ENCODE measurements at places on chromosomes 13 and 19.

- no peak for DNase-seq
Measured at GRCh38 chr13:31943591-31943990, 88.0 kb upstream of the FRY start.

DNA sequence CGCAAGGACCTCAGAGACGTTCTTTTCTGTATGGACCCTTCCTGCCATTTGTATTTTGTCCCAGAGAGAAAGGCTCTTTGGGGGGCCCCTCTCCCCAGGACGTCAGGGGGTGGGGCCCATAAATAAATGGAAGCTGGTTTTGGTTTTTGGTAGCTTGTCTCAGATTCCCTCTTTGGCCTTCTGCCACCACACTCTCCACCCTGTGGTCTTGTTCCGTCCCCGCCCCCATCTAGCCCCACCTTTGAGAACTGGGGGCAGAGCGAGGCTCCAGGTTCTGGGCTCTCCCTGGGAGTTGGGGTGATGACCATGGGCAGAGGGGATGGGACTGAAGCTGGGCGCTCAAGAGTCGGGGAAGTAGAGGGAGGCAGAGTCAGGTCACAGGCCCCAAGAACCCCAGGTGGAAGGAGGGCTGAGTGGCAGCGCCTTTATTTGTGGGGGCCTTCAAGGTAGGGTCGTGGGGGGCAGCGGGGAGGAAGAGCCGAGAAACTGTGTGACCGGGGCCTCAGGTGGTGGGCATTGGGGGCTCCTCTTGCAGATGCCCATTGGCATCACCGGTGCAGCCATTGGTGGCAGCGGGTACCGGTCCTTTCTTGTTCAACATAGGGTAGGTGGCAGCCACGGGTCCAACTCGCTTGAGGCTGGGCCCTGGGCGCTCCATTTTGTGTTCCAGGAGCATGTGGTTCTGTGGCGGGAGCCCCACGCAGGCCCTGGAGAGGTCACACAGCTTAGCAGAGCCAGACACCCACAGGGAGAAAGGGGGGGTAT is 3.3 kb downstream of the ISYNA1 start:
- no peak for DNase-seq

DNA sequence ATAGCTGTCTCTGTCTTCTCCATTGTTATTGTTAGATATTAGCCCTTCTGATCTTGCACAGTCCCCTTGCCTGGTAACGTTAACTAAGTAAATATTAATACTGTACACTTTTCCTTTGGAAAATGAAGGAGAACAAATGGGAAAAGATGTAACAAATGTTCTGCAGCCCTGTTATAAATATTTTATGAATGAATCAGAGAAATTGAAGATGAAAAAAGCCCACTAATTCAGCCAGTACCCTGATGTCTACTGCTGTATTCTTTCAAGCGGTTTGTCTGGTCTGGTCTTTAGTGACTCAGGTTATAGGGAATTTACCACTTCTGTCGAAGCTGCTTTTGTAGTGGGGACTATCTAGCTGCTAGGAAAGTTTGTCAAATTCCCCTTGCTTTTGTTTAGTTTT is 121.0 kb downstream of the COG6 start:
- no peak for DNase-seq

- DNase-seq = no peak
Measured at GRCh38 chr13:102965802-102966201, 100.4 kb downstream of the SLC10A2 start.

- DNase-seq = no peak
Measured at GRCh38 chr19:28785971-28786370, 427.0 kb downstream of the UQCRFS1 start.

DNA sequence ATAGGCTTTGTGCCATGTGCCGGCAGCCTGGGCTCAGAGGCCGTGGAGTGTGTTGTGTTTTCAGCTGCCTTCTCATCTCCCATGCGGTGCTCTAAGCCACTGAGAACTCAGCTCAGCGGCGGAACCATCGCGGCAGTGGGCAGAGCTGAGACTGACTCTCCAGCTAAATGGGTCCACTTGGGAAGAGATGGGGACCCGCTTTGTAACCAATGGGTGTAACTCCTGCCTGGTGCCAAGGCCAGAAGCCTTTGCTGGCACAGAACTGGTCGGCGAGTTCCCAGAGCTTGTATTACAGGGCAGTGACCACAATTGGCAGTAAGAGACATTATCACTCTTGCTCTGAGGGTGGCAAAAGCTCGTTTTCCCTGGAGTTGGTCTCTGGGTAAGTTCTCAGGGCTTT is 183.0 kb downstream of the STK24 start:
- no peak for DNase-seq

DNA sequence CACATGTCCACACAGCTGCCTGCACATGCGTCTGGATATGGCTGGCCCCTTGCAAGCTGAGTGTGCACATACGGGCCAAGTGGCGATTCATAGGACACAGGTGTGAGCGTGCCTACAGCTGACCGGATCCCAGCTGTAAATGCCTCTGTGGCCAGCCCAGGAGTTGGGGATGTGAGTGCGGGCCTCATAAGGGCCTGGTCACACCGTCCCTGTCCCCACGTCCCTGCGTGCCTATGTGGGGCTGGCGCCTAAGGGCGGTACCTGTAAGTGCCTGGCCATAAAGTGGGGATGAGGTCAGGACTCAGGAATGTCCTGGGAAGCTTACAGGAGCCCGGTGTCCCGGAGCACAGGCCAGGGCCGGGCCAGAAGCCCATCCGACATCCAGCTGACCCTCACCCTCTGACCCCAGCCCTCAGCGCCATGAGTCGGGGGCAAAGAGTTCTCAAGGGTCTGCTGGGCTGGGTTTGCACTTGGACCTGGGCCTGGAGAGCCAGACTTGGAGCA is 1.3 kb upstream of the ARHGAP45 start:
- DNase-seq = peak; percentile 78

DNA sequence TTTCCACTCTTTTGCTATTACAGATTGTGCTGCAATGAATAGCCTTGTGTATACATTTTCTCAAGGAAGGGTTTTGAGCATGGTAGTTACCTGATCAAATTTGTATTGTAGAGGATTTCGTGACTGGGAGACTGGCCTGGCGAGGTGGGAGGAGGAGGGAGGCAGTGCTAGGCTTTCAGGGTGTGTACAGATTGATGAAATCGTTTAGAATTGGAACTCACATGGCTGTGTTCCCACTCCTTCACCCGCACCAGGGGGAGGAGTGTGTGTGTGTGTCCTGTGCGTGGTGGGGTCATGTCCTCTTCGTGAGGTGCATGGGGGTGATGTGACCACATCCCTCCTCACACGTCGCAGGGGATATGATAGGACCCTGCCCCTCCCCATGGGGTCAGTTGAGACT is 8.3 kb downstream of the PGLYRP1 start:
- DNase-seq = no peak

DNA sequence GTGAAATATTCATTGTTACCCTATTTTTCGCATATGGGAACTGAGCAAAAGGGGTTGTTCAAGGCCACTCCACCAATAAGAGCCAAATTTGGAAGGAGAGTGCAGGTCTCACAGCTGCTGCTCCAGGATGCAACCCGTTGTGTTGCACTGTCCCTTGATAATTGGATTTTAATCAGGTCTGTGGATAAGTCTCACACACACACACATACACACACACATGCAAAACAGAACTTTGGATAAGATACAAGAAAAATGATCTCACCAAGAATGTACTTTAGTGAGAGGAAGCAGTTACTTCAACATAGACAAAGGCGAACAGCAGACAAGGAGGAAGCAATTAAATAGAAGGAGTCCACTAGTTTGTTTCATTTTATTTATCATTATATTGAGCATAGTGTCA is 127.3 kb upstream of the EDNRB start:
- no peak for DNase-seq

GRCh38 chr19:35781650-35782049 is 6.3 kb downstream of the ARHGAP33 start:
- DNase-seq = no peak

- no peak for DNase-seq
Measured at GRCh38 chr19:2059422-2060201, 8.6 kb upstream of the MKNK2 start.

- DNase-seq = no peak
Measured at GRCh38 chr13:80450386-80450785, 109.5 kb upstream of the SPRY2 start.

DNA sequence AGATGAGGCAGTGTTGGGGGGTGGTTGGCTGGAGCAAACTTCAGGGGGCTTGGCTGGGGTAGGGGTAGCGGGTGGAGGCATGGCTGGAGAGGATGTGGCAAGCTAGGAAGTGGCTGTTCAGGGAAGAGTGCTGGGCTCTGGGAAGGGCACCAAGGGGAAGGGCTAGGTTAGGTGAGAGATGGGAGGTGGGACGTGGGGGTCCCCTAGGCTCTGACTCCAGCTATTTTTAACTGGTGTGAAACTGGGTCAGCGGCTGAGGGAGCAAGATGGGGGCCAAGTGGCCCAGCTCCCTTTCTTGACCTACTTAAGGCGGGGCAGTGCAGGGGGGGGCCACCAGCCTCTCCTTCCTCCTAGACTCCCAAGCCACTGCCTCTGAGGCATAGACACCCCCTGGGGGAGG is 7.3 kb downstream of the KCNC3 start:
- DNase-seq = no peak

DNA sequence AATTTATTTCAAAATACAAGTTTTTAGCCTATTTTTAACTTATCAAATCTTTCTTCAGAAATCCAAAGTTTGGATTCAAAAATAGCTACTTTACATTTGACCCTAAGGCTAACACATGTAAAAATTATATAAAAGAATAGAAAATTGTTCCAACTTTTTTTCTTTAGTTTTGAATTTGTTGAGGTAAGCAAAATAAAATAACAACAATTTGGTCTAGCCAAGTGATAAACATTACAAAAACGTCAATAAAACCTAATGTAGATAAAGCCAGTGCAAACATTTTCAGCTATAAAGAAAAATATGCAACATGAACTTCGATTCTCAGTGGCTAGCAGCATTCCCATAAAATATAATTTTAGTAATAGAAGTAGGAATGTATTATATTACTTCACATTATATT is 400.3 kb downstream of the PCDH9 start:
- no peak for DNase-seq

- no peak for DNase-seq
Measured at GRCh38 chr19:660793-661426, 2.1 kb downstream of the RNF126 start.

DNA sequence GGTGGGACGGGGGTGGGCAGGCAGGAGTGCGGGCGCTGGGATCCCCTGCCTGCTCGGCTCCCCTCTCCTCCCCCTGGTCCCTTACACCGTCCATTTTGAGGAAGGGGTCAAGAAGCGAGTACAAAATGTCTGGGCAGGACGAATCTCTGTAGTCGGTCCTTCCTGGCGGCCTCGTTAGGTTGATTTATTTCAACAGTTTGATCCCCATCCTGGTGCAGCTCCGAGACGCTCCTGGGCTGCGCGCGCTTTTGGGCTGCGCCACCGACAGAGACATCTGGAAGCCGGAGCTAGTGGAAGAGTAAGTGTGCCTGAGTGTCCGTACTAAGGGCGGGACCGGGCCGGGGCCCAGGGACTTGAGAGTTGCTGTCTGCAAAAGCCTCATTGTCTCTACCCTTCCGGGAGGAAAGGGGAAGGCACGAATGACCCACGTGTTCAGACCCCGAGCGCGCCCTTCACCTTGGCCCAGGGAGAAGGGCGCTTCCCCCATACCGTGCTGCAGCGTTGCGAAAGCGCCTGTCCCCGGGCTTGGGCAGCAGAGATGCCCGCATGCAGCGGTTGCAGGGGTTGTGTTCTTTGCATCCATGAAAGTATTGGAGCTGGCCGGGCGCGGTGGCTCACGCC is 1.8 kb downstream of the ZNF114 start:
- peak; percentile 3 for DNase-seq

DNA sequence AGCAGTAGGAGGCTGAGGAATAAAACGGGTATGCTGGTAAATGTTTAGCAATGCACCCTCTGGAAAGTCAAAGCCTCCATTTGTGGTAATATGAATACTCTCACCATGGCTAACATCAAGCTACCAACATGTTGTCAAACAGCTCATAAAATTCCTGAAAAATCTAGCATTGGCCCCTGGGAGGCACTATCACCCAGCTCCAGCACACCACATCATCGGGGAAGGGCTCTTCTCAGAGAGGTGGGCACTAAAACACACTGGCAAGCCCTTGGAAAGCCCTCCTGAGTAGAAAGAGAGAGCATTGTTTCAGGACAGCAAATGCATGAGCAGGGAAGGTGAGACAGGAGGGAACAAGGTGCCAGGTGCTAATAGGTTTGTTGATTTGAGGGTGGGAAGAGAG is 53.9 kb upstream of the FLT1 start:
- no peak for DNase-seq

GRCh38 chr13:25585000-25585399 is 213.2 kb downstream of the ATP8A2 start:
- no peak for DNase-seq

GRCh38 chr13:54394085-54394700 is 1365.6 kb downstream of the OLFM4 start:
- DNase-seq = no peak

DNA sequence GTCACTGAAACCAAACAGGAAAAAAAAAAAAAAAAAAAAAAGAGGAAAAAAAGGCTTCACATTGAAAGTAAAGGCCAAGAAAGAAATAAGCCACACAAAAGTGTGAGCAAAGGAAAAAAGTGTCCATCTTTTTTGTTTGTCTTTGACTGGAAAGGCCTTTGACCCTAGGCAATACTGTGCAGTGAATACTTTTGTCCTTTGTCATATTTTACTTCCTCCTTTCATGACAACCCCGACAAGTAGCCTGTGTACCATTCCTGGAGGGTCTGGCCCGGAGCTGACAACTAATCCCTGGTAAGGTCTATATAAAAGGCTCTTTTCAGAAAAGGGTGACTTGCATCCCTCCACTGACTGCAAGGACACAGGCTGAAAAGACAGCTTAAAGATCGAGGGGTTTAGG is 12.9 kb upstream of the MICU2 start:
- no peak for DNase-seq
